Hematopoietic multipotent progenitor cell treated with erythropoietin and hydrocortisone succinate and interleukin-3 and kit ligand, for 8 days (in vitro differentiated cells): ENCODE measurements at places on chromosomes 13 and 19.
A peak's percentile ranks its signal among the peaks of the same experiment; 100 is the strongest.

DNA sequence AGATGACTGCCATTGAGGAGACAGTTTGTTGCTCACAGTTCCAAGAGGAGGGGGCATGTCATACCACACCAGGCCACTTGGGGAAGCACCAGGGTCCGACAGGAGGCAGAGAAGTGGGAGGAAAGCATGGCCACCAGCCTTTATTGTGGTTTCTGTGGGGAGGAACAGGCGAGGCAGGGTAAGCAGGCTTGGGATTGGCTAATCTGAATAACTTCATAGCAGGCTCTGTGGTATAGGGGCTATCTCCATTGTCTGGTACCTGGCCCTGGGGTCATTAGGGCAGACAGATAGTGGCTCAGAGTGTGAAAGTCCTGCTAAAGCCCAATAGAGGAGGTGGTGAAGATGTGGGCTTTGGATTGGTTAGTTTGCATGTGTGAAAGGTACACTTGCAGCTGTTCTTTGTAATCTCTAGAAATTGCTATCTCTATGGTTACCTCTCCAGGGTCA is 35.5 kb downstream of the CBY2 start:
- DNase-seq: peak; percentile 36

GRCh38 chr13:112772929-112773328 is 83.1 kb downstream of the ATP11A start:
- DNase-seq: no peak

DNA sequence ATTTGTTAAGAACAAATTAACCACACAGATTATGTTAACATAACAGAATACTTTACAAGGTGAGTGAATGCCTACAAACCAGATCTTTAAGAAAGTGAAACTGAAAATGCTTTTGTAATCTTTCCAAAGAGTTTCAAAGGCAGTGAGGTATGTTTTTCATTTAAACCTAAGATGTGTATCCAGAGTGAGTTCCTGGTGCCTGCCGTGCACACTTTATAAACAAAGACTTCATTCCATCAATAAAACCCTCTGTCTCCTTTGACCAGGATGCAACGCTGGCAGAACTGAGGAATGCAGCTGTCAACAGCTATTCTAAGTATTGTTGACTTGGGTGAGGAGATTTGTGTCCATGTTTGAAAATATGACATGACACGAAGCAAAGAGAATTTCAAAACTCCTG is 344.6 kb downstream of the DNAJC15 start:
- DNase-seq: no peak

GRCh38 chr13:74191410-74191809 is 57.2 kb upstream of the KLF12 start:
- no peak for DNase-seq

GRCh38 chr19:16185123-16185767 is at the start of gene FAM32A:
TSS of gene FAM32A (plus strand) at chr19:16185410. CDS start at chr19:16185443, 33 bp downstream.
- DNase-seq: peak; percentile 100

DNA sequence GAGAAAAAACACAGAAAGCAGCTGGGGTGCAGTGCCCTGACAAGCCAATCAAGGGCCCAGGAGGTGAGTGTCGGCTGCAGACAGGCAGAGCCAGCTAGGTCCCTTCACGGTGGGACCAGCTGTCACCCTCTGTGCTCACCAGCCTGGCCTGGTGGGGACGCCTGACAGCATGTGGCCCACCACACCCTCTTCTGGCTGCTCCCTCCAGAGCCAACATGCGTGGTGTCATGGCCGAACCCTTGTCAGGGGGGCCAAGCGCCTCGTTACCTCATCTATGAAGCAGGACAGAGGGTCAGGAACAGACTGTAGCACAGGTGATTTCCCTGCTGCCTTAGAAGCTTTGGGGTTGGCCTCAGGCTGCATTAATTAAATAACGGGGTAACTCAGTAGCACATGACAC is 40.0 kb upstream of the ISYNA1 start:
- DNase-seq: no peak

DNA sequence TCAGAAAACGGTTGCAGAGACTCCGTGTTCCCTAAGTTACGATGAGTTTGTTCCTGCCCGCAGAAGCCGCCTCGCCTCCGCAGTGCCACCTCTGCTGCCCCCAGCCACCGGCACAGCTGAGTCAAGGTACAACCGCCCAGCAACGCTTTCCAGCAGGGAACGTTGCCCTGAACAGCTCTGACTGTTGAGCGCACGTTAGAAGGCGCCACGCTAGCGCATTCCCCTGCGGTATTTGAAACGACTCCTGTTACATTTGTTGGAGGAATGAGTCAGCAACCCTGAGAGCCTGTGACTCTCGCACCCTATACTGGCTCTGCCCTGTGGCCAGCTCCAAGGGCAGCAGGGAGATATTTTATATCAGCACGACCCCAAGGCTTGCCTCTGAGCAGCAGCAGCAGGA is 302.8 kb downstream of the TEX29 start:
- DNase-seq: no peak

DNA sequence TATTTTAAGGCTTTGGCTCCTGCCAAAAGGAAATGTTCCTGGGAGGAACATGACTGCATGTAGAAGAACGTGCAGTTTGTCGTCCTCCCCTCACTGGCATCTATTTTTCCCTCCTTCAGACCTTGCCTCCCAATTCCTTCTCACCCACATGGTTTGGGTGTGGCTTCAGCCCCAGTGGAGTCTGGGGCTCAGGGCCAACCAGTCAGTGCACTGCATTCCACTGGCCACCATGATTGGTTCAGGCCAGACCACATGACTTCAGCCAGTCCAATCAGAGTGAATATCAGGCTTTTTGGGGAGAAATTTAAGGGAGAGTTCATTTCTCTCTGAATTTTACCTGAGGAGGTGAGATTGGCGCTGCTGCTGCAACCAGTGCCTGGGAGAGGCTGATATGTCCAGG is 171.6 kb downstream of the ZIC5 start:
- no peak for DNase-seq
